ENCODE measurements at places on chromosomes 16 and 17. TPM values are rescaled to one million over a fixed set of nuclear protein-coding genes. Genes with fewer than 3 reads are reported as not detected.
A peak's percentile ranks its signal among the peaks of the same experiment; 100 is the strongest.

DNA sequence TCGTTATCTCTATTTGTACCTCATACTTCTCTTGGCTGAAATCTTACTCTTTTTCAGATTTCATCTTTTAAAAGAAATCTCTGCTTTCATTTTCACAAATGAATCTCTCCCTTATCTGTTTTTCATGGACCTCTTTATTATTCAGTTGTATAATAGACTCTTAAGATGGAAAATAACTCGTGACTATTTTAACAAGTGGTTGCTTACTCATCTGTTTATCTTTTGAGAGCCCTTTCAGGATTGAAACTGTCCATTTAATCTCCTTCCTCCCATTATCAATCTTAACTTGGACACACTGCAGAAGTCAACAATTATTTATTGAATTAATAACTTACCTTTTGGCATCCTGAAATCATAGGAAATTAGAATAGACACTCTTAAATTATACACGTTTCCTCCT, 68.8 kb downstream of the ABCA8 start:
- H3K4me1 ChIP-seq: no peaks in the 10 kb centered on the region
- no peak overlapping the region for H3K4me3 ChIP-seq
- H3K27me3 ChIP-seq: no peaks in the 10 kb centered on the region
- DNase-seq: no peak
- no peak overlapping the region for H3K27ac ChIP-seq

DNA sequence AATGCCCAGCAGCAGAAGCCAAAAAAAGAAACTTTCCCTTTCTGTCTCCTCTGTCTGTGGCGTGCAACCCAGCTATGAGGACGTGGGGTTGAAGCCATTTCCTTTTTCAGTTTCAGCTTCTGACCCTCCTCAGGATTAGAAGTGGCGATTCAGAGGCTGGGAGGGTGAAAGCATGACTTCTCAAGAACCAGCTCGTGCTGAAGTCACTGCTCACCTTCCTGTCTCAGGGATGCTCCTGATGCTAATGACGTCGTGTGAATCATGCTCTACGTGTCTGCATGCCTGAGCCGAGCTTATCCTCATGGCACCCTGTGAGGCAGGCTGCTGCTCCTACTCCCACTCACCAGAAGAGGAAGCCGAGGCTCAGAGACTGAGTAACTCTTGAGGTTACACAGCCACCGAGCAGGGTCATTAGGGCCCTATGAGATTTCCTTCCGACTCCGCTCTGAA, 5.7 kb upstream of the LPO start:
- peaks cover 14% of the 10 kb centered on the region for H3K27me3 ChIP-seq
- peak overlapping the region; percentile 69 for H3K4me3 ChIP-seq
- H3K4me1 ChIP-seq: peaks cover 27% of the 10 kb centered on the region
- peak; percentile 87 for DNase-seq

GRCh38 chr16:62642677-62643076, 606.4 kb upstream of the CDH8 start:
- no peak overlapping the region for H3K4me3 ChIP-seq
- H3K27me3 ChIP-seq: no peaks in the 10 kb centered on the region
- no peak overlapping the region for H3K27ac ChIP-seq
- no peak for DNase-seq
- H3K4me1 ChIP-seq: no peaks in the 10 kb centered on the region
- no peaks in the 10 kb centered on the region for H3K36me3 ChIP-seq

DNA sequence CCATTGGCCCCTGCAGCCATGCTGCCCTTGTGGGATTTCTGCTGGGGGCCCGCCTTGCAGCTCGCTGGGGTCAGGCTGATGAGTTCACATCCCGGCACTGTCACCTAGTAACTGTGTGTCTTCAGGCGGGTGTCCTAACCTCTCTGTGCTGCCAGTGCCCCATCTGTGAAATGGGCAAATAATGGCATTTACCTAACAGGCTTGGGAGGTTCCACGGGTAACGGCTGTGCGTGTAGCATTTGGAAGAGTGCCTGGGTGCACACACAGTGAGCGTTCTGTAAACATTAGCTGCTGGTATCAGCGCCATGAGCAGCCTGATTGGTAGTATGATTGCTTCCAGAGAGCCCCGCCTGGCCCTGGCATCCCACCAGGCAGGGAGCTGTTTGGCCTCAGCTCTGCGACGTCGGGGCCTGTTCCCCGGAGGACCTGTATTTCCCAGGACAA, 167.3 kb upstream of the GSE1 start:
- H3K27me3 ChIP-seq: peaks cover 5% of the 10 kb centered on the region
- no peak overlapping the region for H3K4me3 ChIP-seq
- H3K36me3 ChIP-seq: no peaks in the 10 kb centered on the region
- no peaks in the 10 kb centered on the region for H3K4me1 ChIP-seq

GRCh38 chr17:2926019-2926650, 129.9 kb downstream of the RAP1GAP2 start:
- peaks cover 34% of the 10 kb centered on the region for H3K4me1 ChIP-seq
- DNase-seq: peak; percentile 89

The MMP28 gene
- not detected for total RNA-seq

GRCh38 chr17:66171692-66172091, 20.2 kb downstream of the CEP112 start:
- DNase-seq: no peak
- H3K4me3 ChIP-seq: no peak overlapping the region
- no peaks in the 10 kb centered on the region for H3K4me1 ChIP-seq
- no peaks in the 10 kb centered on the region for H3K27me3 ChIP-seq
- H3K36me3 ChIP-seq: no peaks in the 10 kb centered on the region

- peaks cover 10% of the 10 kb centered on the region for H3K27me3 ChIP-seq
- peaks cover 14% of the 10 kb centered on the region for H3K4me1 ChIP-seq
- H3K36me3 ChIP-seq: peaks cover 10% of the 10 kb centered on the region
- DNase-seq: peak; percentile 6
- H3K27ac ChIP-seq: no peak overlapping the region
Observed at GRCh38 chr16:1993731-1994131, 4.0 kb downstream of the SYNGR3 start.

DNA sequence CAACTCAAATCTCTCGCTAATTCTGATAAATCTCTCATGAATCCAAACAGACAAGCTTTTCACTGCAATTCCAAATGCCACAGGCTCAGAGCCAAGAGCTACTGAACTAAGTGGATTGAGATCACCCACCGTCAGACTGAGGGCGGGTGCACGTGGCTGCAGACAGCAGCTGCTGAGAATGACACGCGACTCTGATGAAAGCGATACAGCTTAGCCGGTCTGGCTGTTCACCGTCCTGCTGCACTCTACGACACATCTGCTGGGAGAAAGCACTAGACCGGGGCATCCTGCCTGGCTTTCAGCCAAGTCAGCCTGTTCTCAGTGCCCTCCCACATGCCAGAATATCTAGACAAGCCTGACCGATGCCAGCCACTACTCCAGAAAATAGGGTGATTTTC, 42.6 kb downstream of the KLHDC4 start:
- peaks cover 4% of the 10 kb centered on the region for H3K4me1 ChIP-seq
- no peak overlapping the region for H3K4me3 ChIP-seq
- no peak overlapping the region for H3K27ac ChIP-seq
- no peaks in the 10 kb centered on the region for H3K27me3 ChIP-seq

DNA sequence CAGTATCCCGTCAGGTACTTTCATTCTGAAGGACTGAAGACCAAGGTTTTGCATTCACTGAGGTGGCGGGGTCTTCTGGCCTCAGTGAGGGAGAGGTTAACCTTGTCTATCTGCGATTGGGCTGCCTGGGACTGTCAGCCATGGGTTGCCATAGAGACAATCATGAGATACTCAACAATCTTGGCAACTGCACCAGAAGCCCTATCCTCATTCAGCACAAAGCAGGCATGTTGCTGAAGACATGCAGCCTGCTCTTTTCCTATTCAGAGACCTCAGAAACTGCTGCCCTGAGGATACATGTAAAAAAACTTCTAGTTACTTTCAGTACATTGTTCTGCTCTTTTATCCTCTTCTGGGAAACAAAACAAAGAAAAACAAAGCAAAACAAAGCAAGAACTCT, 146.3 kb upstream of the PIRT start:
- no peak overlapping the region for H3K27ac ChIP-seq
- H3K4me1 ChIP-seq: no peaks in the 10 kb centered on the region
- H3K4me3 ChIP-seq: no peak overlapping the region

DNA sequence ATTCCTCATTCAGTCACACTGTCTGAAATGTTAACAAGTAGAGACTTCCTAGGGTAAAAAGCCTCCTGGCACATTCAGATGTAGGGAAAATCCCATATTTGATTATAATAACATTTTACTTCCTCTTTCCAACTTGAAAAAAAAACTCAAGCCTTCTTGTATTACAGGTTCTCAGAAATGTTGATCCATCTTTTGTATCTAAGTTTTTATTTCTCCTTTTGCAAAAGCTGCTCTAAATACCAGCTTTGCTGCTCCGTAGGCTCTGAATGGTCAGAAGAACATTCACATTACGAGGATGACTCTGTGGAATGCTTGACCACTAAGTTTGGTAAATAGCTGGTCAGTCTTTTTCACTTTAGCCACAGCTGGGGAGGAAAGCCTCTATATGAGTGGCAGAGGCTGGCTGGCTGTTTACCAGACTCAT, 13.2 kb upstream of the HEATR6 start:
- DNase-seq: peak; percentile 81
- peaks cover 40% of the 10 kb centered on the region for H3K4me1 ChIP-seq
- peak overlapping the region; percentile 50 for H3K4me3 ChIP-seq
- peak overlapping the region; percentile 88 for H3K27ac ChIP-seq

The PRCD gene
- not detected for total RNA-seq

DNA sequence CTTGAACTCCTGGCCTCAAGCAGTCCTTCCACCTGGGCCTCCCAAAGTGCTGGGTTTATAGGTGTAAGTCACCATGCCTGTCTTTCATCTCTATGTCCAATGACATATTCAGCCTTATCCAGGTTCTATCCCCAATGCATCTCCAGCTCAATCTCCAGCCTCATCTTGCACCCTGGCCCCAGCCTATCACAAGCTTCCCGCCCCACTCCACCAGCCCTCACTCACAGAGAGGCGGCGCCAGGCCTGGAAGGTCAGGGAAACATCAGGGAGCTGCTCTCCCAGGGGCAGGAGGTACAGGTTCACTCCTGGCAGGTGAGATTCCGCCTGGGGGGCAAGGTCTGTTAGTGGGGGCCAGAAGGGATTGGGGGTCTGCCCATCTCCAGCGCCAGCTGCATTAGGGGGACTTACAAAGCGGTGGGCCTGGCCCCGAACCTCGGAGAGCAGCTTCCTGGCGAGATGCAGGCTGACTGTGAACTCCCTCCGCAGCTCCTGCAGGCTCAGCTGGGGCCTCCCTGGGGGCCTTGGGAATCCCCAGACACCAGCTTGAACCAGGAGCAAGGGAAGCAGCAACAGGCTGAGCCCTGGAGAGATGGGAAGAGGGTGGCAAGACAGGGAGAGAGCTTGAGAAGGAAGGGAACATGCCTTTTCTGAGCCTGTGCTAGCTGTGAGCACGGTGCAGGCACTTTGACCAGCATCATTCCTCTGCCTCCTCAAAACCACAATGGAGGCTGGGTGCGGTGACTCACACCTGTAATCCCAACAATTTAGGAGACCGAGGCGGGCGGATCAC, 3.0 kb downstream of the IL27 start:
- no peak overlapping the region for H3K27ac ChIP-seq
- H3K4me1 ChIP-seq: no peaks in the 10 kb centered on the region

DNA sequence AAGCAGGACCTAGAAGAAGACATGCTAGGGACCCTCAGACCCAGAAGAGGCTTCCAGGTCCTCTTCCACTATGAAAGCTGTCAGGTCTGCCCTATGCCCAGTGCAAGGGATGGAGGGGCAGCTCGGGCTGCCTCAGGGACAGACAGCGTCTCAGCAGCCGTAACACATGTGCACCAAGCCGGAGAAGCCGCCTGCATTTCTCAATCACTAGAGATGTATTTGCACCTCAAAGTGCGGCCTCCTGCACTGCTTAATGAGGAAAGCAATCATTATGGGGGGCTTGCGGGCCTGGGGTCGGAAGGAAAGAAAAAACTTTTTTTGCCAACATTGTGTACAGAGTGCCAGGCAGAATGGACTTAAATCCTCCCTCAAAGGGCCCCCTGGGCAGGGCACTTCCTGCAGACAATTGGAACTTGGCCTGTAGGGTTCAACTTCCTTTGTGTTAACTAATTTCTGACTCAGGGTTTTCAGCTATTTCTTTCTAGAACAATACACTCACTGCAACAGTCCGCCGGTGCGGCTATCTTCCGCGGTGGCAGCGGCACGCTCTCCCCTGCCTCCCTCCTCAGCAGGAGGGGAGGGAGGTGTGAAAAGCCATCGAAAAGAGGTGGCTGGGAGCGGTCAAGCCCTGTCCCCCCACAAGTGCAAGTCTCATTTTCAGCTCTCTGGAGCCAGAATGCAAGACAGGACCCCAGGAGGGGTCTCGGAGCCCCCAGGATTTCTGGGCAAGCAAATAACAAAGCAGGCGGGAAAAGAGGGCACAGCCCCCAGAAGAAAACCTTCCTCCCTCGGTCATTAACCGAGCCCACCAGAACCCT, 101.2 kb downstream of the ZNF423 start:
- H3K4me1 ChIP-seq: 0 out of 2 replicates have a peak, but pooled peaks cover 6% of the 10 kb centered on the region
- DNase-seq: no peak
- peaks cover 12% of the 10 kb centered on the region for H3K27me3 ChIP-seq
- no peak overlapping the region for H3K4me3 ChIP-seq
- no peaks in the 10 kb centered on the region for H3K36me3 ChIP-seq
- no peak overlapping the region for H3K27ac ChIP-seq

The KRT13 gene
- not detected for total RNA-seq

DNA sequence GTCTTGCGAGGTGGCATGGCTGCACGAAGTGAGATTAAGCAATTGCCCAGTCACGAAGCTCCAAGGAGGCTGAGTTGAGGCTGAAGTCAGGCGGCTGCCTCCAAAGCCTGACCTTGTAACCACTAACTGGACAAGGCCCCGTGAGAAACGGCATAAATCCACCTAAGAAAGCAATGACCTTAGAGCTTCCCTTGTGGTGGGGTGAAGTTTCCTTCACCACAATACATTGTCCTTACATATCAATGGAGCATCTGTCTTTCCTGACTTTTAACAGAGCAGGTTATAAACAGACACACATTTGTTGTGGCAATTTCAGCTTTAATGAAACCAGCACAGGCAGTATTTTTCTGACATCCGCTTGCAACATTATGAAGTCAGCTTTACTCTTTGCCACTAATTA, 2.5 kb upstream of the MED9 start:
- H3K27me3 ChIP-seq: peaks cover 48% of the 10 kb centered on the region
- no peak overlapping the region for H3K27ac ChIP-seq
- H3K36me3 ChIP-seq: peaks cover 4% of the 10 kb centered on the region

The NOTUM gene
- 0.10 TPM for total RNA-seq

DNA sequence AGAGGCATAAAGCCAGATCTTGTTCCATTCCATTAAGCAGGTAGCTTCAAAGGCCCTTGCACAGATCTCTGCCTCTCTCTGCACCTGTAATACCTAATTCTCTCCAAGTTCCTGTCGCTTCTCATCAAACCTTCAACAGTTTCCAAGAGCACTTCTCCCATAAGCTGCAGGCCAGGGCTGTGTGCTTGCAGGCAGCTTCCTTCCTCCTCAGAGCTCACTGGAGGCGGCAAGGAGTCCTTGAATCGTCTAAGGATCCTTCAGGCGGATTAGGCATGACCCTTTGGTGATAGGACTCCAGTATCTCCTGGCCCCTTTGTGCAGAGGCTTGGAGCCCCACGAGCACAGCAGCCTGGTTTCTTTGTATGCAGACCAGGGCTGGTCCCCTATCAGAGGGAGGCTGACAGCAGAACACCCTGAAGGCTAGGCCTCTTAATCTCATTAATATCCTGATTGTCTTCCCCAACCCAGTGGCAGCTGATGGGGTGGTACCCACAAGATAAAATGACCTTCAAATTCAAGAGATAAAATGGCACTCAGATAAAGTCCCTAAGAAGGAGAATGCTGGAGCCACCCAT, 19.8 kb downstream of the HNF1B start:
- H3K36me3 ChIP-seq: no peaks in the 10 kb centered on the region
- no peak overlapping the region for H3K27ac ChIP-seq
- no peak for DNase-seq
- H3K4me3 ChIP-seq: no peak overlapping the region
- peaks cover 25% of the 10 kb centered on the region for H3K27me3 ChIP-seq
